Panc1 (cell line): ENCODE measurements at places on chromosomes 4 and X.

DNA sequence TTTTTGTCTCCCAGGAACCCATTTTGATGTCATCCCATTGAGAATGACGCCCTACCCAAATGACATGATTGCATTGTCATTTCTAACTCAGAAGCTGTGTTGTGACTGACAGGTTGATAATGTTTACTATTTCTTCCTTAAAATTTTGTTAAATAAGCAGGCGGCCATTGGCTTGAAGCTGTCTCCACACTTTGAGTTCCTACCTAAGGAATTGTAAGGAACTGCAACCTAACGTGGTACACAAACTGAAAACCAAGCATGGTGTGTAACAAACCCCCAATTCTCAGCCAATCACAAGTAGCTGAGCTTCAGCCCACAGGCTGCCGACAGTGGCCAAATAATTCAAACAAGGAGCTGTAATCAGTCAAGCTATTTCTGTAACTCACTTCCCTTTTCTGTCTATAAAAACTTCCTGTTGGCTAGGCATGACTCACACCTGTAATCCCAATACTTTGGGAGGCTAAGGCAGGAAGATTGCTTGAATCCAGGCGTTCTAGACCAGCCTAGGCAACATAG lies 2.9 kb upstream of the MND1 start:
- no peak for DNase-seq

DNA sequence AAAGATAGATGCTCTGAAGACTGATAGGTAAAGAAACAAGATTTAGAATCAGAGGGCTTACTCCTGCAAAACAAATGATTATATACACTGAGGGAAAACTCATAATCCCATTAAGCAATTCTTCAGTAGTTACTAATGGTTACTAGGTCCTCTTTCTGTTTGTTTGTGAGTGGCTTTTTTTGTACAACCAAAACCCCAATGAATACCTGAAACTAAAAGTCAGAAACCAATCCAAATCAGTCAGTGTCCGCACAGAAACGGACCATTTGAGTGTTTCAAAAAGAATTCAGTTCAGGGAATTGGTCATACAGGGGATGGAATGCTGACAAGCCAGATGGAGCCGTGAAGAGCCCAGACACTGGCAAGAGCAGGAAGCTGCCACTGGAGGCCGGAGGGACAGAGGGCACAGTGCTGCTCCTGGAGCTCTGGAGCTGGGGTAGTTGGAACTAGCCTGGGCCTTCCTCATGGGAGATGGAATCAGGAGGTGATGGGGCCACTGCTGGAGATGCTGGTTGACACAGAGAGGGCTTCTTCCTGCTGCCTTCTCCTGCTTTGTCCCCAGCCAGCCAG lies 31.9 kb downstream of the SETD7 start:
- no peak for DNase-seq

GRCh38 chr4:137980641-137981040 lies 261.5 kb downstream of the SLC7A11 start:
- DNase-seq, result no peak

DNA sequence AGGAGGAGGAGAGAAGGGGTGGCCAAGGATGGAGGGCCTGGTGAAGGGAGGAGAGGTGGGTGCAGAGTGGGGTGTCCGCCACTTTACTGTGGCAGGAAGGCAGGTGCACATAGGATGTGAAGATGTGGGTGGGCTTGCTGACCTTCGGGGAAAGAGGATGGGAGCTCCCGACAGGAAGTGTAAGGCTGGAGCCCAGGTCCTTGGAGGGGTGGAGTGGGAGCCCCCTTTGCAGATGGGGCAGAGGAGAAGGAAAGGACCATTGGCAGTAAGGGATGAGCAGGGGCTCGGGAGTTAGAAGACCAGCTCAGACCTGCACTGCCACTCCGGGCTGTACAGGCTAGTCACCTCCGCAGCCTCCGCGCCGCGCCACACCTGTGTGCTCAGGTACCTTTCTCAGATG lies 89.5 kb downstream of the EVC start:
- DNase-seq, result no peak

- DNase-seq, result peak; percentile 43
Observed at GRCh38 chr4:162683659-162684370, 482.9 kb downstream of the NAF1 start.

GRCh38 chr4:183823434-183823833 lies 81.7 kb upstream of the STOX2 start:
- no peak for DNase-seq

DNA sequence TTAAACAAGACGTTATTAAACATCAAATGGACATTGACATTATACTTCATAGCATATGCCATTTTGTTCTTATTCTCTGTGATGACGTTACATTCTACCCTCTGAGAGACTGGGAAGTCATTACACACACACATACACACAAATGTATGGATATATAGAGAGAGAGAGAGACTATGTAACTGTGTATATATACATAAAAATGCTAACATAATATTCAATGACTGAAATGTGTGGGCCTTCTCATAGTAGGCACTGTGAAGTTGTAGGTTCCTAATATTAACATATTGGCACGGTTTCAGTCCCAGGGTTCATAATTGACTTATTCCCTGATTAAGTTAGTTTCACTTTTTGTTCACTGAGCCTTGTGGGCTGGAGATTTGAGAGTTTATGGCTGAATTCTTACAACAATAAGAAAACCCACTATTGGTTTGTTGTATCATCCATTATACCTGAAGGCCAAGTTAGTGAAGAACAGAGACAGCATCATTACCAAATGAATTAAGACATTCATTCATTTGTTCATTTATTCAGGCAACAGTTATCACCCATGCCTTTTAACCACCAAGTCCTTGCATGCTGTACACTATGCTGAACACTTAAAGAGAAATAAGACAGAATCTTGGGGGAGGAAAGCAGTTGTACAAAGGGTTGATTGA lies 68.5 kb downstream of the GAB1 start:
- no peak for DNase-seq

DNA sequence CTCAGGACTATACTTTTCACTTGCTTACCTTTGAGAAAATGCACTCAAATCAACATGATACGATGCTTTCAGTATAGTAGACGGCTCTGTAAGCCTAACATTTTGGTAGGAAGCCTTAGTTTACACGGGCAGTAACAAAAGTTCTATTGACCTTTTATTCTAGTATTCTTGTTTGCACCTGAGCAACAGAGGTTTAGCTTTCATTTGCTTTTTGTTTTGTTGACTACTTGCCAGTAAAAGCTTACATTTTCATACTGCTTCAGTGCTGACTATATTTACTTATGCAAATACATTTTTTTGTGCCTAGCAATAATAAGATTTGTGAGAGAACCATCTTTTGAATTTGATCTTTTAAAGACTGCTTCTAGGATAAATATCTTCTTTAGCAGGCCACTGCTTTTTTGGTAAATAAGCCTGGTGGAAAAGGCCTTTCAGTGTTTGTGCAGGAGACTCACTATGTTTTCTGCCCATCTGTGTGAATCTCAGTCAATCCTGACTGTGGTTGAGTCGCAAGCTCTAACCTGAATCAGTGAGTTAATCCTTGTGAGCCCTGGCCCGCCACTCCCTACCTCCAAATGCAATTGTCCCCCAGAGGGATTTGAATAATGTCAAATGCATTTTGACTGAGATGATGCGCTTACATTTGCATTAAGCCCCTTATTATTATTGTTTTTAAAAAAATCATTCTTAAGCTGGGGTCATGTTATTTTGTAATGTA lies 21.9 kb downstream of the FHIP1A start:
- DNase-seq, result no peak

- no peak for DNase-seq
Observed at GRCh38 chrX:48002319-48002718, 1.5 kb downstream of the ZNF182 start.

GRCh38 chr4:94626942-94627341 lies 130.8 kb upstream of the BMPR1B start:
- no peak for DNase-seq

DNA sequence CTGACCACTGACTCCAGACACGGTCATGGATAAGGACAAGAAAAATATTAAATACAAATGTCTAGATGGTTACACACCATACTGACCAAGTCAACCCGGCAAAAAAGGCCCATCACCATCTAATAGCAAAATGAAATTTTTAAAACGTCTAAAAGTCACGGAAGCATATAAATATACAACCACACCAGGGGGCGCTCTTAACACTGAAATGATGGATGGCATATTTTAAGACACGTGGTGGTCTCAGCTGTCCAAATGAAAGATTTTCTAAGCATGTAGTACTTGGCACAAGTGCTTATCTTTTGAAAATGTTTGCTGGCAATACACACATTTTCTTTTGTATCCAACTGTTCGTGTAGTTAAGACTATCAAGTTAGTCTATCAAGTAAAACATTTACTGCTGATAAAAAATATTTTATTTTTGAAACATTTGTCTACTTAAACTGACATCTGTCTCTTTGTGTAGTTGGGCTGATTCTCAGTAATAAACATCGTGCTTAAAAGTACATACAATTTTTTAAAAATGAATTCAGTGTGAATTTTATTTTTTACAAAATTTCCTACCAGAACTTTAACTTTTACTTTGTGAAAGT lies 64.6 kb downstream of the COX7B2 start:
- peak; percentile 43 for DNase-seq

- DNase-seq, result no peak
Observed at GRCh38 chr4:150781191-150781590, 199.2 kb downstream of the MAB21L2 start.
